Right renal cortex interstitium (tissue), 3 donors: ENCODE measurements at places on chromosomes 12 and 14. TPM values are rescaled to one million over a fixed set of nuclear protein-coding genes. Genes with fewer than 3 reads are reported as not detected.

EML5 gene
- polyA plus RNA-seq: 3.4 TPM

TMEM121 gene
- 2.5 TPM for polyA plus RNA-seq

CRY1 gene
- 28.5 TPM for polyA plus RNA-seq

GPN3 gene
- polyA plus RNA-seq: 38.5 TPM

PTPN21 gene
- polyA plus RNA-seq: 35.5 TPM

ANKRD33 gene
- polyA plus RNA-seq: 0.10 TPM

ZNF891 gene
- 2.9 TPM for polyA plus RNA-seq

CYP46A1 gene
- polyA plus RNA-seq: 1.6 TPM

PPP1R1A gene
- 47.1 TPM for polyA plus RNA-seq

MANSC1 gene
- polyA plus RNA-seq: 33.7 TPM

TMEM132C gene
- polyA plus RNA-seq: 3.0 TPM

C12orf76 gene
- polyA plus RNA-seq: 30.6 TPM

CEBPE gene
- 0.08 TPM for polyA plus RNA-seq

DBX2 gene
- polyA plus RNA-seq: 0.08 TPM

SSTR1 gene
- 1.6 TPM for polyA plus RNA-seq

TSPAN9 gene
- polyA plus RNA-seq: 92.7 TPM

NCKAP5L gene
- polyA plus RNA-seq: 12.3 TPM

TAS2R19 gene
- polyA plus RNA-seq: 0.94 TPM

BHLHE41 gene
- 2.9 TPM for polyA plus RNA-seq

VRTN gene
- polyA plus RNA-seq: not detected

RIPK3 gene
- 2.3 TPM for polyA plus RNA-seq

GPR68 gene
- polyA plus RNA-seq: 2.0 TPM

DACT1 gene
- 28.4 TPM for polyA plus RNA-seq

TM7SF3 gene
- 108 TPM for polyA plus RNA-seq

FERMT2 gene
- 185 TPM for polyA plus RNA-seq

CLEC9A gene
- 0.44 TPM for polyA plus RNA-seq

PPFIBP1 gene
- polyA plus RNA-seq: 66.9 TPM

SERPINA1 gene
- 65.0 TPM for polyA plus RNA-seq

KRT83 gene
- not detected for polyA plus RNA-seq

TROAP gene
- polyA plus RNA-seq: 16.1 TPM

TDG gene
- 59.2 TPM for polyA plus RNA-seq

GPRC5A gene
- 7.6 TPM for polyA plus RNA-seq

STAC3 gene
- 4.2 TPM for polyA plus RNA-seq

WSCD2 gene
- polyA plus RNA-seq: 10.4 TPM

ST8SIA1 gene
- 5.7 TPM for polyA plus RNA-seq

GPR135 gene
- polyA plus RNA-seq: 3.2 TPM

GUCY2C gene
- polyA plus RNA-seq: 0.60 TPM
